Fibroblast of villous mesenchyme (primary cell): ENCODE measurements at places on chromosomes 12 and 14.

DNA sequence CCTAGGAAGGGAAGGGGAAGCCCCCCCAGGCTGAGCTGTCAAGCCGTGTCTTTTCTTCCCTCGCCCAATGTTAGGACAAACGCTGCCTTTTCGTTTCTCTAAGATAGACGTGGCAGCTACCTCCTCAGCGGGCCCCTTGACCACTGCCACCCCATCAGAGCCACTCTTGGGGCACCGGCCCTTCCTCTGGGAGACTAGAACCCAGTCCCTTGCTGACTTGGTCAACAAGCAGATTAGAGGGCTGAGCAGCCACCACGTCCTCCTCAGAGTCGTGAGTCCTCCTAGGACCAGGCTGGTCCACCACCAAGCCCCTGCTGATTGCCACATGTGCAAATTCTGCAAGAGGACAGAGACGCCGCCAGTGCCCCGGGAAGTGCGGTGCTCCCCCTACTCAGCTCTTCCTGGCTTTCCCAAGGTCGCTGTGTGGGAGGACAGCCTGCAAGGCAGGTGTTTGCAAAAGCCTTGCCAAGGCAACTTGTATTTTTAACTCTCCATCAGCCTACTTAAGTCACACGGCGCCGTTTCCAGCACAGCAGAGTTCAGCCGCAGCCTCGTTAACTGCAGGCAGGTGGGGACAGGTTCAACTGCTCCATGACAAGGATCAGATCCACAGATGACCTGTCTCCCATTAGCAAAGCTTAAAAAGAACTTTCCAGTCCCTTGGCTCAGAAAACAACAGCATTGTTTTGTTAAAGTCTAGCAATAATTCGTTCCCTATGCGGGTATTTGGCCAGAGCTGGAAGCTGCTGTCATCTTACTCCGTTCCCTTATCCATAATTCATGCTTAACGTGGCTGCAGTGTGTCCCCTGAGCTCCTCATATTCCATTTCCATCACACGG, 65.6 kb downstream of the TESC start:
- no peak for DNase-seq

GRCh38 chr12:47419497-47419896, 286.3 kb downstream of the RPAP3 start:
- DNase-seq: peak; percentile 20

DNA sequence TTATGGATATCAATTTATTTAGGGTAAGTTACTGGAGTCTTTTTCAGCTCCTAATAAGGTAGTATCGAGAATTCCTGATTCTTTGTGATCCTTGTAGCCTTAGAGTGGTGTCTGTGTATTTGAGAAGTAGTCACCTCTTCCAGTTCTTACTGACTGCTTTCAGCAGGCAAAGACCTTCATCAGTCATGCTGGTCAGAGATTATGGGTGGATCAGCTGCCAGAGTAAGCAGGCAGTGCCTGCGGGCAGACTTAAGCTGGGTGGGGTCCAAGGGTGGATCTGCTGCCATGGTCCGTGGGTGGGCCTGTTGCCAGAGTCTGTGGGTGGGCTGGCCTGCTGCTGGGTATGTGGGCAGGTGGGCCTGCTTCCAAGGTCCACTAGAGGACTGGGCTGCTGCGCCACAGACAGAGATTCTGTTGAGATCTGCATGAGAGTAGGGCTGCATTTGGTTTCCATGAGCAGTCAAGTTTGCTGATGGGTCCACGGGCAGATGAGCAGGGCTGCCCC, 188.7 kb downstream of the ANO2 start:
- DNase-seq: no peak

DNA sequence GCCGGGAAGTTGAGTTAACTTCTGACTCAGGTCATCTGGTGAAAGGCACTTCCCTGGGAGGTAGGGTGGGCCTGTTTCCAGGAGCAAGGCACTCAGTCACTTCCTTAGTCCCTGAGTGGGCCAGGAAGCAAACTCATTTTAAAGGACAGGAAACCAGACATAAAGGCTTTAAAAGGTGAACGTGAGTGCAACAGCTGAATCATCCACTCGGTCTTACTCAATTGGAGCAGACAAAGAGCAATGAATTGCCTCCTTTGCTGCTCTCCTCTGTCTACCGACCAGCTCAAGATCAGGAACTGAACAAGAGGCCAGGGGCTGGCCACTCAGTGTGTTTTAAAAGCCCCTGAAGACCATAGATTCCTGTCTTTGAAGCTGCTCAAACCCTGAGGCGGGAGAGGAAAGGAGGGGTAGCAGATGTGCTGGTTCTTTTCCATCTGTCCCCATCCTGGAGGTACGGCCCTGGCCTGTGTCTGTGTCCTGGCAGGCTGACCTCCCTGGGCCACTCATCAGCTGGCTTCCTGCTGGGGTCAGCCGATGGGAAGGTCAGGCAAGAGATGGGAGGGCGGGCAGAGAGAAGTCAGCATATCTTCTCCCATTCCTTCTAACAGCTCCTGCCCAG, 148.9 kb downstream of the PPM1H start:
- DNase-seq: peak; percentile 82

- no peak for DNase-seq
Observed at GRCh38 chr12:109759595-109759994, 46.0 kb downstream of the FAM222A start.

GRCh38 chr12:120835304-120835612, 68.9 kb downstream of the SPPL3 start:
- DNase-seq: no peak

DNA sequence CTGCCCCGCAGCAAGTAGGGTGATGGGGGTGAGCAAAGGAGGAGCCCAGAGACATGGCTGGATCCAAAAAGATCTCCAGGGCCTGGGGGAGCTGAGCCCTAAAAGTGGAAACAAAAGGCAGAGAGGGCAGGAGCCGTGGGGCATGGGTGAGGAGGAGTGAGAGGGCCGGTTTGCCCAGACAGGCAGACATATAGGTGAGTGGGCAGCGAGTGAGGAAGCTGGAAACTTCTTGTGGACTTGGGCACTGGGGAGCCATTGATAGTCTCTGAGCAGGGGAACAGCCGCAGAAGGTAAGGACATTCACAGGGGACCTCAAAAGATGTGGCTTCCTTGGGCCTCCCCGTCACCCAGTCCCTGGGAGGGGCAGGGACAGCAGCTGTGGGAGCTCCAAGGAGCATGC, 16.8 kb upstream of the TMEM119 start:
- no peak for DNase-seq

- DNase-seq: no peak
Observed at GRCh38 chr12:82651489-82651888, 35.2 kb upstream of the TMTC2 start.

GRCh38 chr14:48936849-48937248, 649.3 kb downstream of the RPS29 start:
- no peak for DNase-seq
